Right renal cortex interstitium (tissue), 3 donors: ENCODE measurements at places on chromosomes 2 and 18.

DNA sequence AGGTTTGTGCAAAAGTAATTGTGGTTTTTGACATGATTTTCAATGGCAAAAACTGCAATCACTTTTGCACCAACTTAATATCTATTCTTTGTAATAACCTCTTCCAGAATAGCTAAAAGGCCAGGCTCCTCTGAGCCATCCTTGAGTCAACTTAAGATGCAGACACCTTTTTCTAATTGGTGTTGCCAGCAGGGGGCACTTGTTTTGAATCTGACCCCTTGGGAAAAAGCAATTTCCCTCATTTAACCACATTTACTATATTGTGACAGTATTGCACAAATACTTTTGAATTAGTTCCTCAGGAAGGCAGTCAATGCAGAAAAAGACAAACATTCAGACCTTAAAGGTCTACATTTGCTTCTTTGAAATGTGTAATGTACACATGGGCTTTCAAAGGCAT lies 78.6 kb upstream of the GALNT5 start:
- DNase-seq = no peak

DNA sequence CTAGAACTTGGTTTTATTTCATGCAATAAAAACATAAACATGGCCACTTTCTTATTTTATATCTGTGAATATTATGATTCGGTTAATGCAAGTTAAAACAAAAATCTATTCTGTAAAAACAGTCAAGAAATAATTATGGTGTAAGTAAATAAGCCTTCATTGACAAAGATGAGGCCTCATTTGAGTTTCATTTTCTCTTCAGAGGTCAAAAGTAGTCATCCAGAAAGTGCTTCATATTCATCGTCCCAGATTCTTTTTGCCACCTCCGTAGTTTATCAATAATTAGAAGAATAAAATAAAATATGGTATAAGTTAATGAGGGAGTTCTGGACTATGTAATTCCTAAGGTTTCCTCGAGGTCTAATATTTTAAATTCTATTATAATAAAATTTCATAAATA lies 19.4 kb upstream of the HNRNPA3 start:
- DNase-seq = no peak

DNA sequence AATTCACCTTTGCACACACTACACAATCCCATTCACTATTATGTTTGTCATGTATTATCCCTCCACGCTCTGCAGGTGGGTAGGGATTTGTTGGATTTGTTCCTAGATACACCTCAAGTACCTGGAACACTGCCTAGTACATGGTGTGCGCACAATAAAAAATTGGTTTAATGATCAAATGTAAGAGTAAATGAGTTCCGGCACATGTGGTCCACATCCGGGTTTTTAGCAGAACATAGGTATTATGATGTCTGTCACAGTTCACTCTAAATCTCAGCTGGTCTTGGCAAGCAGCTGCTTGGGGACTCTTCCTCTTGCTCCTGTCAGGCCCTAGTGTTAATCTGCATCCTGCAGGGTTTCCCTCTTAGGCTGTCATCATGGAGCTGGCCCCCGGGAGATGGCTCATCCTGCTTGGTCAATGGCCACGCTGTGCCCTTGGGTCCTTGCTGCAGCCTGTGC lies 21.8 kb upstream of the IL1R1 start:
- no peak for DNase-seq

DNA sequence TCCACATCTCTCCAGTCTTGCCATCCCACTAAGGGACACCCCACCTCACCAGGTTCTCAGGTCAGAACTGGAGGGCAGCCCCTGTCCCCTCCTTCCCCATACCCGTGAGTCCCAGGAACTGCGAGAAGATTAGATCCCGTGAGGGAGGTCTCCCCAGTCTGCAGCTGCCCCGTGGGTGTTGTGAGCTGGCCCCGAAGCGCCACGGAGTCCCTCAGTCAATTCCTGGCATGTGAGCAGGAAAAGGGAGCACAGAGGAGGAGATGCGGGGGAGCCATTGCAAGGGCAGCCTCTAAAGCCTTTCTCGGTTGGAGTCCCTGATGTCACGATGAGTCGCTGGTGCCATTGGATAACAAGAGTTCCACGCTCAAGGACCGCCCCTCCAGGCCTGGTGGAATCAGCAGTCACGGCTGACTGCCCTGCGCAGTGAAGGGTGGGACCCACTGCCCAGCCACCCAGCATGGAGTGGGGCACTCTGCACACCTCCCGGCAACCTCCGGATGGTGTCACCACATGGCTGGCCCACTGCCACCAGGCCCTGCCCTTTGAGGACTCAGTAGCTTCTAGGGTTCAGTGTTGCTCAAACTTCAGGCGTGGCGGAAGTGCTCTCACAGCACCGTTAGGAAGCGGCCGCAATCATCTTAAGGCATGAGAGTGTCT lies 434.9 kb upstream of the MYT1L start:
- no peak for DNase-seq

DNA sequence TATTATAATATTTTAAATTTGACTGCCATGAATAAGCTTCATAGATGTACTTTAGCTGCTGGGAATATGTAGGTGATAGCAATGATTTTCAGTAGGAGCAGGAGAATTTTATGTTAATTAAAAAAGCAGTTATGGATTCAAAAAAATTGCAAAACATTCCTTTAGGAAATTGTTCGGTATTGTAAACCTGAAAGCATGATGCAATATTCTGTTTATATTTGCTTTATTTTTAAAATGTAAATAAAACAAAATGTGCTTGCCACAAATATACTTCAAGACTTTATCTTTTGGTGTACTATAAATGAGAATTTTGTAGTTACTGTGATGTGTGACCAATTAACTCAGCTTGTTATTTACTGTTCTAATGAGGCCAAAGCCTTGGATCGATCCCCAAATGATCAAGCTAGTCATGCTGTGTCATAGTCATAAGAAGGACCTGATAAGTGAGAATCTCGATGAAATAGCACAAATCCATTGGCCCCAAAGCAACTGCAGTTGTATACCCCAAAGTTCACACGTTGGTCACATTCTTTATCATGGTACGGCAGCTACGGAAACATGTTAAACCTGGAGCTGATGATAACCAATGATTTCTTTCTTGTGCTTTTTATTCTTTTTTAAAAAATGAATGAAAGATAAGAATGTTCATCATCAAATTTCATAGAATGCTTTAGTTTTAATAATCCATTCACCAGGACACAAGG lies 23.6 kb upstream of the ATIC start:
- no peak for DNase-seq

DNA sequence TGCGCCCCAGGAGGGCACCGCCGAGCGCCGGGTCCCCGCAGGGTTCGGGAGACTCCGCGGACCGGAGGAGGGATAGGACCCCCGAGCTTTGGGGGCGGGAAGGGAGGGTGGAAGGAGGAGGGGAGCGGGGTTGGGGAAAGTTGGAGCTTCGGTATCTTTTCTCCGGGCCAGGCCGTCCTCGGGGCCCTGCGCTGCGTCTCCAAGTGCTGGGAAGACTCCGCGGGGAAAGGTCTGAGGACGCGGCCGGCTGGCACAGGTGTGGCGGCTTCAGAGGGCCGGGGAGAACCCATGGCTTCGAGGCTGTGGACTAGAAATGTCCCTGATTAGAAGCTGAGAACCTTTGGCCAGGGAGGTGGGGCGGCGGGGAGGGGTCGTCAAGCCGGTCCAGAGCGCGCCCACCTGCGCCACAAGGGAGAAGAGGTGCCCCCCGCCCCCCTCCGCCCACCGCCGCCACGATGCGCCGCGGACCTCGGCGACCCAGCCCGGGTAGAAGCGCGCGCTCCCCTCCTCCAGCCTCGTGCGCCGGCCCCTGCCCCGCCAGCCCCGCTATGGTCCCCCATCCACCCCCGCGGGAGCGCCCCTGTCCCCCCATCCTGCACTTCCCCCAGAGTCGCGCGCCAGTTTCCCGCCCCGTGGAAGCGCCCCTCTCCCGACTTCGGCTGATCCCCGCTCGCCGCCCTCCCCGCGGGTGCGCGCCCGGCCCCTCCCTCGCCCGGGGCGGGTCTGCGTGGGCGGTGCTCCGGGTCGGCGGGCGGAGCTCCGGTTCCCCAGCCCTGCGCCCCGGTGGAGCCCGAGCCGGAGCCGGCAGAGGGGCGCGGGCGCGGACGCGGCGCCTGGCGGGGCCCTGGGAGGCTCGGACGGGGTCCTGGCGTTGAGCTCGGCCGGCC lies at the start of gene SNTG2:
SNTG2 (plus strand) TSS at position 770 of the 887 bp plus-strand sequence. CDS start 148 bp downstream, outside the sequence.
- no peak for DNase-seq

- DNase-seq = no peak
These were observed 137.7 kb downstream of the ALK start for GRCh38 chr2:29783666-29784065.

GRCh38 chr2:12636837-12637581 lies 79.7 kb upstream of the TRIB2 start:
- DNase-seq = no peak

DNA sequence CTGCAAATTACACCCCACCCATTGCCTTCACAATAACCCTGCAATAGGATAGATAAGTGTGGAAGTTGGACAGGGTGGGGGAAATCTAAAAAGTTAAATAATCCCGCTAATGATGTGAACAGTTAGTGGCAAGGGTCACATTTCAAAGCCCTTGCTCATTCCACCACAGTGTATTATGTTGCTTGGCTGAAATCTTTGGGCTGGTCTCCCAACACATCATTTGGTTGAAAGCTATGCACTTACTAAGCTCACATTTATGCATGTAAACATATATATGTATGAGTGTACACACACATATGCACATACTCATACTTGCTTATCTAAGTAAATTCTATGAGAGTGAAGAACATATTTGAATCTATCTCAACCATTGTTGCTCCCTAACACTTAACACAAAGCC lies 197.8 kb downstream of the RDH14 start:
- DNase-seq = no peak

DNA sequence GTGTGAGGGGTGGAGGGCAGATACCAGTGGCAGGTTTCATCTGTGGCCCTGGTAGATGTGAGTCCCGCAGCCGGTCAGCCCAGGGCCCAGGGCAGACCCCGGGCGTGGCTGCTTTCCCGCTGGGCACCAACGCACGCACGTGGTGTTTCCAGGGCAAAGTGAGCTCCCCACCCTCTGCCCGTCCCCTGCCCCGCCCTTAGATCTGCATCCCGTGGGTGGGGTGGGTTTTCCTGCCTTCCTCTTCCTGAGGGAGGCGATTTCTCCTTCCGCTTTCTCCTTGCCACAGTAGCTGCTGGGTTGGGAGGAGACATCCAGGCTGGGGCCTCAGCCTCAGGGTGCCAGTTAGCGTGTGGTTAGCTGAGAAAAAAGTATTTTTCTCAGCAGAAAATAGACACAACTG lies 49.6 kb downstream of the ODC1 start:
- no peak for DNase-seq

DNA sequence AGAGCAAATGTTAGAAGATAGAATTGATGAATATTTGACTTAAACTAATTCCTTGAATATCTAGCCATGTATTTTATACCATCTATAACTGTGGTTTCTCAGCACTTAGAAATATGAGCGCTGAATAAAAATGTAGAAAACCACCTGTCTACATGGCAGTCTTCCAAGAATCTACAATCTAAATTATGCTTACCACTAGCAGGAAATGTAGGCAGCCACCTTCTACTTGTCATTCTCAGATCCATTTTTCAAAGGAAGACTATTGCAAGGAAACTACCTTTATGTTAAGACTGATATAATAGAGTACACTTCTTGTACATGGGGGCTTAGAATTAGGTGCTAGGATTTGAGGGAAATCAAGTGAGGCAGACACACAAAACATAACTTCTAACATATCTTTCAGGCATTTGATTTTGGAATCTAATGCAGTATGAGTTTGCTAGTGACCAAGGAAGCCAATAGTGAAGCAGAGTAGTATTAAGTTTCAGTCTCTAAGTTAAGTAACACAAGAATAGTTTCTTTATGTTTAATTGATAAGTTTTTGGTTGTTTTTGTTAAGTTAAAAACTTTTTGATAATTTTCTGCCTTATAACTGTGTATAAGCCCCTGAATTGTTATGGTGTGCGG lies 175.9 kb upstream of the ITGA4 start:
- no peak for DNase-seq

DNA sequence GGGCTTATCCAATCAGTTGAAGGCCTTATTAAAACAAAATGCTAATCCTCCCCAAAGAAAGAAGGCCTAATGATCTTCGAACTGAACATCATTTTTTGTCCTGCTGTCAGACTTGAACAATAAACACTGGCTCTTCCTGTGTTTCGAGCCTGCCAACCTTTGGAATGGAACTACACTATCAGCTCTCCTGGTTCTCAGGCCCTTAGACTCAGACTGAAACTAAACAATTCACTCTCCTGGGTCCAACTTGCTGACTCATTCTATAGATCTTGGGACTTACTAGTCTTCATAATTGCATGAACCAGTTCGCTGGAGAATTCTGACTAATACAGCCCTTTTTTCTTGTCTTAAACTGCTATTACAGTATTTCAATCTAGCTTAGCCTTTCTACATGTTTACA lies 235.2 kb downstream of the LNPK start:
- DNase-seq = no peak

DNA sequence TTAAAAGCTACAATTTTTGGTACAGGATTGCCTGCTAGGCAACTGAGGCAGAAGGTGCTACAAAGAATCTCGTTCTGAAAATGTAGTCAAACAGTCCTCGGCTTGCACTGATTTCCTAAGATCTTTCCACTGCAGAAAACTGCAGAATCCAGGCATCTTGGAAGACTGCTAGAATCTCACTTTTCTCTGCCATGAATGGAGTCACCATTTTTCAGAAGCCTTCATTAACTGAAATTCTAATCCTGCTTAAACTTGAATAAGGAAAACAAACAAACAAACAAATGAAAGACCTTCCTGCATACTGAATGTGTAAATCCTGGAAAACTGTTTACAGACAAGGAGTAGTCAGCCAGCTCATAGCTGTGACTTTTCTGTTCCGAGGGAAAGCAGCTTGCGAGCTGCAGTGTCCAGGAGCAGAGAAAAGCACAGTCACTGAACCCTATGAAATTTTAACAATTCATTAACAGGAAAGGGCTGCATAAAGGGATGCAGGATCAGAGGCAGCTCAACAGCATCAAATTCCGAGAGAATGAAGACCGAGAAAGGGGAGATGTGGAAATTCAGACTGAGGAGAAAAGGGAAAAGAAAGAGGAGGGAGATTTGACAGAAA lies 210.5 kb upstream of the PIK3C3 start:
- DNase-seq = no peak

DNA sequence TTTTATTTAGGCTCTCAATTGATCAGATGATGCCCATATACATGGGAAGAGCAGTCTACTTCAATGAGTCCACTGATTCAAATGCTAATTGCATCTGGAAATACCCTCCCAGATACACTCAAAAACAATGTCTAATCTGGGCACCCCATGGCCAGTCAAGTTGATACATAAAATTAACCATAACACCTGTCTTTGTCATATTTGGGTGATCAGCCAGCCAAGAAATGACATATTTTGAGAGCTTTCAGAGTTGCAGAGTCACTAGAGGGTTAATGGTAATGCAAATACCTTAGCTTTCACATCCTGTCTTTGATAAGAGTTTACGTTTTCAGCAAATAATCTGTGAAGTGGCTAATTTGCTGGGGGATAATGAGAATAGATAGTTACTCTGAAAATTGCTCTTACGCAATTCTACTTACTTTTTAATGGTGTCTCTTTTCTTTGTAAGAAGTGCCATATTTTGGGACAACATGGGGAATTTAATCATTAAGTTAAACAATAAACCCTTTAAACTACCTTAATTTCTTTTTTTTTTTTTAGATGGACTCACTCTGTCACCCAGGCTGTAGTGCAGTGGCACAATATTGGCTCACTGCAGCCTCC lies 49.1 kb downstream of the CCDC195 start:
- no peak for DNase-seq
